ENCODE measurements at places on chromosomes 7 and 10.

DNA sequence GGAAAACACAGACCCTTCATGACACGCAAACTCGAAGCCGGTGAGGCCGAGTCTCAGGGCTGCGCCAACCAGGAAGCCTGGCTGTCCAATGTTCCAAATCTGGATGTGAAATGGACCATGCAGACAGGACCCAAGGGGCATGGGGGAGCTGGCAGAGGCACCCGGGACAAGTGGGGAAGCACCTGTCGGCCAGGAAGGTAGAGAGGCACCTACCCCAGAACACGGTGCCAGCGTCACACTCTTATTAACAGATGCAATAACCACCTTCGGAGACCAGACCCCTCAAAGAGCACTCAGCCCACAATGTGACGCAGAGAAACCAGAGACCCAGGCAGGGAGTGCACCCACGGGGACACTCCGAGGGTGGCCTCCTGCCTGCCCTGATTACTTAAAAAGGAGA, 88.3 kb upstream of the PDGFA start:
- no peak for DNase-seq

DNA sequence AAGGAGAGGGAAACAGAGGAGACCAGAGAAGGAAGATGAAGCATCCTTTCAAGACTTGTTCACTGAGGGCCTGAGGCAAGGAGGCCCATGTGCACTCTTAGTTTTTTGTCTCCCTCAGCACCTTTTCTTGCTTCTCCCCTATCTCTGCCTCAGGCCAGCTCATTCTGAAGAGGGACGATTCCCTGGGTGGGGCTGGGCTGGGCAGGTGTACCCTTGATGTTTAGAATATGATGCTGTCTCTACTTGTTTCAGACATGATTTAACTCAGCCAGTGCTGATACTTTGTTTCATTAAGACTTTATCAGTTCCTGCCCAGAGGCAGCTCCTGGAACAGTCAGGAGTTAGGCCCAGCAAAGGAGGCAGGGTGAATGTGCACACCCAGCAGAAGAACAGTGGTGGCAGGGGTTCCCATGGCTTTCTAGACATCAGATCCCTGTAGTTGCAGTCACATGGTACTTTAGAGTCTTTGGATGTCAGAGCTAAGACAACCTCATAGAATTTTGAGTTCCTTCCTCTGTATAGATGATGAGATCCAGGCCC, 3.4 kb downstream of the PRXL2A start:
- DNase-seq: no peak

DNA sequence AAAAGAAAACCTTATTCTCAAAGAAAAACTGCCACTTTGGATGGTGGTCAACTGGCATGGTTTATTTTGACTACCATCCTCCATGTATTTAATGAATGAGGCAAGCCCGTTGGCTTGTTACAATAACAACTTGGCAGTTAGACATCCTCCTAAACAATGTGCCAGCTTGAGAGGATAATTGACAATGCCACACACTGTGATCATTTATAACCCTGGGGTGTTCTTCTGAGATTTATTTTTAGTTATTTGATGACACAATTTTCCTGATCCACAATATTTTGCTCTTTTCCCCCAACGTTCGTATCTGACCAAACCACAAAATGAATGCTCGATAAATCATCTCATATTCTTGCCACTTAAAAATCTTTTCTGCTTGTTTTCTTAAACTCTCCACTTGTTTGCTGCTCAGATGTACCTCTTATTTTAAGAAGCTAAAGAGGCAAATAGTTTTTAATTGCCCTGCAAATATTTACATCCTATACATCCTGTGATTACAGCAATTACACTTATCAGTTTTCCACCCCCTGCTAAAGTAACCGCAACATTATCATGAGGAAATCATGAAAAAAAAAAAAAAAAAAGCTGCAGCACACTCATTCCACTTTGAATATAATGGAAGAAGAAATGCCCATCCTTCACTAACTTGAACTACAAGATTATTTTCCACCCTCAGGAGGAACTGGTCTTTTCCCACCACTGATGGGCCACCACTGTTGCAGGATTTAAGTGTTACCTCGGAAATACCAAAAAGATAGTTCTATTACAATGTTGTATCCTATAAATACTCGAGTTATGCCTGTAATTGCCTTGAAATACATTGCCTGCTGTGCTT, 119.9 kb downstream of the MBL2 start:
- DNase-seq: no peak

DNA sequence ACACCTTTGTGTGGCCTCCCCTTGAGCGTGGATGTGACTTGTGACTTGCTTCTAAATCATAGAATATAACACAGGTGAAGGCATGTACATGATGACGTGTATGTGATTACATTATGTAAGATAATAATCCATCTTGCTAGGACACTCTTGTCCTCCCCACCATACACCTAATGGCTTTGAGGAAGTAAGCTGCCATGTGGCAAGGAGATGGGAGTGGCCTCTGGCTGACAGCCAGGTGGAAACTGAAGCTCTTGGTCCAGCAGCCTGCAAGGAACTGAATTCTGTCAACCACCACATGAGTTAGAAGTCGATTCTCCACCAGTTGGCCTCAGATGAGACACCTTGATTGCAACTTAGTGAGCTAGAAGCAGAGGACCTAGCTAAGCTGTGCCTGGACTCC, 67.4 kb upstream of the ELN start:
- DNase-seq: no peak

DNA sequence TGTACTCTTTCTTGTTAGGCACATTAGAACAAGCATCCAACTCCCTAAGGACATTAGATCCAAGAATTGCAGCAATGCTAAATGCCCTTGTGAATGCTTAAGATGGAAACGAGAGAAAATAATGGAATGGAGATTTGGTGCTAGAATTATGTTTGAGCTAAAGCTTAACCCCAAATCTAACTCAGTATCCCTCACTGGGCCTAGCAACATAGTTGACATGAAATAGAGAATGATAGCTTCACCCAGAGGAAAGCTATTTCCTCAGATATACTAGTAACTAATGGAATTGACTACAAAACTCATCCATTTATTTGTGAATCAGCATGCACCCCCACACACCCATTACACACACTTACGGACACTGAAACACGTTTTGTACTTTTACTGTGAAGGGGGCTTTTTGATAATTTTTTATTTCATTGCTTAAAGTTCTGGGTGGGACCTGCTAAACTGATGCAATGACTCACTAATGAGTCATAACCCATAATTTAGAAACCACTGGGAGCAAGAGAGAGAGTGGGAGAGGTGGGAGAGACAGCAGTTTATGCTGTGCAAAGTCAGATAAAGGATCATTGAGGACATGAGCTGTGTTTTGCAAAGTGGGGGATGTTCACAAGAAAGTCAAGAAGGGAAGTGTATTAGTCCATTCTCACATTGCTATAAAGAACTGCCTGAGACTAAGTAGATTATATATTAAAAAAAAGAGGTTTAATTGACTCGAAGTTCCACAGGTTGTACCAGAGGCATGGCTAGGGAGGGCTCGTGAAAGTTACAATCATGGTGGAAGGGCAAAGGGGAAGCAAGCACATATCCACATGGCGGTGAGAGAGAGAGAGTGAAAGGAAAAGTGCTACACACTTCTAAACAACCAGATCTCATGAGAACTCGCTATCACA, 382.7 kb downstream of the SFMBT2 start:
- no peak for DNase-seq

DNA sequence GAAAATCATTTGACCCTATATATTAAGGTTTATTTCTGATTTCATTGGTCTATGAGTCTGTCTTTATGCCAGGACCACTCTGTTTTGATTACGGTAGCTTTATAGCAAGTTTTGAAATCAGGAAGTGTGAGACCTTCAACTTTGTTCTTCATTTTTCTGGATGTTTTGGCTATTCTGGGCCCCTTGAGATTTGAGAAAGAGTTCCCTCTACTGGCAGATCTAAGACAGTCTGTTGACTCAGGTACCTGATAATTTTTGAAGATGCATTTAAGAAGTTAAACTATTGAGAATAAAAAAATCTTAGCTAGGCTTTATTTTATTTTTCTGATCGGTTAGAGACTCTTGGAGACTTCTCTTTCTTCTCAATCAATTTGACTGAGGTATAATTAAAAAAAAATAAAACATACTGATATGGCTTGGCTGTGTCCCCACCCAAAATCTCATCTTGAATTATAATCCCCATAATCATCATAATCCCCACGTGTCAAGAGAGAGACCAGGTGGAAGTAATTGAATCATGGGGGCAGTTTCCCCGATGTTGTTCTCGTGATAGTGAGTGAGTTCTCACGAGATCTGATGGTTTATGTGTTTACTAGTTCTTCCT, 209.2 kb downstream of the SNX10 start:
- no peak for DNase-seq

DNA sequence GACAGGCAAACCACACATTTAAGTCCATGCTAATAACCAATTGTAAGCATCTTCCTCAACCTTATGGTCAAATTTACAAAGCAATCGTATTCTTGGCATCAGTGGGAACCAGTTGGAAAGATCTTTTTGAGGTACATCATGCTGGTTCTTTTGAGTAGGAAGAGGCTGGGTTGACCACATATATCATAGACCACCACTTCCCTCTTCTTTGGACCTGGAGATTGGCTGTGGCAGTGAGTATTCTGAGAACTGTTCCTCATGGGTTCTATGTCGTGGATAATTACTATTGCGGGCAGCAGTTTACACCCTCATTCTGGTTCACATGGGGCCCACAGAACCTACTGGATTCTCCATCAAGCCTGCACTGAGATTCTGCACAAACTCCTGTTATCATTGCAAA, 35.5 kb upstream of the C1GALT1 start:
- no peak for DNase-seq

- no peak for DNase-seq
Measured at GRCh38 chr7:45162943-45163691, 5.5 kb downstream of the RAMP3 start.

DNA sequence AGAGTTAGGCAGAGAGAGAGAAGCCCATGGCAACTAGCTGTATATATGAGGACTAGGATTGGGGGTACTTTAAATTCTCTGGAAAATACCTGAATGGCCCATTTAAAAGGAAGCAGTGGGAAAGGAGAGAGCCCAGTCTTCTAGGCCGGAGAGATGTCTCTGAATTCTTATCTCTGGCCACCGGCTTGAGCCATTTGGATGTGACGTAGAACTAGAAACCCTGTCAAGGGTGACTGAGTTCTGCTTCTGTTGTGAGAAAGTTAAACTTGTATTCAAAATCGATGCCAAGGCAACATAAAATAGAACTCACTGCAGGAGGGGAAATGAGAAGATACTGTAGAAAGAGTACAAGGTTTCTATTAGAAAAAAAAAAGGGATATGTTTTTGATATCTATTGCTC, 6.3 kb upstream of the GSTK1 start:
- DNase-seq: no peak

- no peak for DNase-seq
Measured at GRCh38 chr10:125218967-125219366, 58.6 kb upstream of the CTBP2 start.

DNA sequence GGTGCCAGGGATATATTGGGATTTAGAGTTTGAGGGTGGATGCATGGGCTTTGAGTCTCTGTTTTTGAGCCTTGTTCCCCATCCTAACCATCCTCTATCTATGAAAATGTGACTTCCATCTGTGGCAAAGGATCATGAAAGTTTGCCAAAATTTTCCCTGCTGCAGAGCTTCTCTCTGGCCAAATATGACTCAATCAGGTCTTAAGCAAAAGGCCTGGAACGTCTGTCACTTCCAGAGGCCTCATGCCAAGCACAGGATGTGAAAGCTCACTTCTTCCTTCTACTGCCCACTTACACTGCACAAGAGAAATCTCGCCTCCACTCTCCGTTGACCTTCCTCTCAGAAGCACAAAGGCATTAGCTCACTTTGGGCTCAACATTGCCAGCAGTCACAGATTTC, 696.9 kb upstream of the NRP1 start:
- no peak for DNase-seq

GRCh38 chr7:23184709-23185359, 3.0 kb downstream of the NUP42 start:
- no peak for DNase-seq

GRCh38 chr7:122970740-122971725, 24.5 kb downstream of the TAS2R16 start:
- DNase-seq: no peak

DNA sequence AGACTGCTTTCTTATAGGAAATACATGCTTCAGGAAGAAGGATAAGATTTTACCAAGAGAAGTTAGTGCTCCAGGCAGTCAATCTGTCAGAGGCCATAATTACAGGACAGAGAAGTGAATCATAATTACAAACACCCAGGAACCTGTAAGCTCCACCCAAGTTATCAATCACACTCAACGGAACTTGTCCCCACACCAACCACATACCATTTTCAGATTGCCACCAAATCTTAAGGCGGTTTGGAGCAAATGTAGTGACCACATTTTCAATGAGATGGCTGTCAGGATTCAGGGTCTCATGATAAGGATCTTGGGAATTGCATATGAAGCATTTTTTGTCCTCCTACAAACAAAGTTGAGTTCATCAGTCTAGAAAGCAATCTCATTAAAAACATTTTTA, 4.8 kb downstream of the LAMB1 start:
- no peak for DNase-seq

DNA sequence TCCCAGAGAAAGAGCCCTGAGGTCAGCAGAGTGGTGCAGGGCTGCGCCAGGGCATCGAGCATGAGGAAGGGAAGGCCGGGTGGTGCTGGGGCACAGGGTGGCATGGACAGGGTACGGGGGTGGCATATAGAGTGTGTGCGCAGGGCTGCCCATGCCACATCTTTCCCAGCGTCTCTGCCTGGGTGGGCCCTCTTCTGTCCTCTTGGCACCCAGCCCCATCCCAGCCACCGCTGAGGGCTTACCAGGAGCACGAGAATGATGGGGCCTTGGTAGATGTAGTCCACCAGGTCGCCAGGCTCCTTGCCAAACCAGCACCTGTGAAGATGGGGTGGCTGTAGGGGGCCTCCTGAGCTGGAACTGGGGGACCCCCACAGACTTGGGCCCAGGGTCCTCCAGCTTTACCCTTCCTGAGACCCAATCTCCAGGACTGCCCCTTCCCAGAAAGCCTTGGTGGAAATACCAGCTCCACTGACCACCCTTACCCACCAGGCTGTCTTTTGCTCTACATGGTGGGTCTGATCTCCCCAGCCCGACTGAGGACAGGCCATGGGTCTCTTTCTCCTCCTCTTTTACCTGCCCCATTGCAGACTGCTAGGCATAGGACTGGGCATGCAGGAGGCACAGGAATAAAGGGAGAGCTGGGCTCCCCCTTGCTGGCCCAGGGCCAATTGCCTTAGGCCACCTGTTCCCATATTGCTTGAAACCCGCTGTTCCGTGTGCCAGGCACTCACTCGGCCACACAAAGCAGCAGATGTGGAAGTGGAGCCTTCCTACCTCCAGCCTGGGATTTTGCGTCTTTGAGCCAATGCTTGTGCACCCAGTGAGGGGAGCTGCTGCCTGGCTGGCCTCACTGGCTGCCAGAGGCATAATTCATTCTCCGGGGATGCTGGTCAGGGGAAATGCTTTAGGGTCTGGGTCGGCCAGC, 21.7 kb downstream of the CRHR2 start:
- DNase-seq: no peak

All from activated CD4-positive, alpha-beta T cell treated with anti-CD3 and anti-CD28 coated beads for 48 hours (primary cell).